ENCODE measurements at places on chromosomes 6 and 20.
A peak's percentile ranks its signal among the peaks of the same experiment; 100 is the strongest.

DNA sequence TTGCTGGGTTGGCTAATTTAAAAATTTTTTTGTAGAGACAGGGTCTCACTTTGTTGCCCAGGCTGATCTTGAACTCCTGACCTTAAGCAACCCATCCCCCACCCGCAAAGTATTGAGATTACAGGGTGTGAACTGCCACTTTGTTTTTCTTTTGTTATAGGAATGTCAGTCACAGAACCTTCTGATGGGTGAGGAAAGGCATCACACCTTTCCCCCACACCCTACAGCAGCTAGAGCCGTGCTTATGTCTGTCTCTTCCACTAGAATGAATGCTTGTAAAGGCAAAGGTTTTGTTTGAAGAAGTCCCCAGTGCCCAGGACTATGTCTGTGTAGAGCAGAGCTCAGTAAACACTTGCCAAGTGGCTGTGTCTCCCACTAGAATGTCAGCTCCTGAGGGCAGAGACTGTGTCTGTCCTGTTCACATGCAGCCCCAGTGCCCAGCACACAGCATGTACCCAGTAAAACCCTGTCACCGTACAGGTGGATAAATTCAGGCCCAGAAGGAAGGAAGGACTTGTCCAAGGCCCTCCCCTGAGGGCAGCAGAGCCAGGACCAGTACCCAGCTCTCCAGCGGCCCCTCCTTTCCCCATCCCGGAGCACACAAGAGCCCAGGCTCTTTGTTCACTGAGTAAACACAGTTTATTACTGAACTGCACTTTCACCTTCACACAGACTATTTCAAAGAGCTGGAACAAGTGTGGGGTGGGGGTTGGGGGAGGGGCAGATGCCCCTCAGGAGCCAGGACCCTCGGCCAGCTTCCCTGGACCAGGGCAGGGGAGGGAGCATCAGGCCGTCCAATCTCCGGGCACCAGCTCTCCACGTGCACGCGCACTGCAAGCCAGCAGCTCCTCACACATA is 26.4 kb downstream of the COX4I2 start:
- DNase-seq = peak; percentile 31

DNA sequence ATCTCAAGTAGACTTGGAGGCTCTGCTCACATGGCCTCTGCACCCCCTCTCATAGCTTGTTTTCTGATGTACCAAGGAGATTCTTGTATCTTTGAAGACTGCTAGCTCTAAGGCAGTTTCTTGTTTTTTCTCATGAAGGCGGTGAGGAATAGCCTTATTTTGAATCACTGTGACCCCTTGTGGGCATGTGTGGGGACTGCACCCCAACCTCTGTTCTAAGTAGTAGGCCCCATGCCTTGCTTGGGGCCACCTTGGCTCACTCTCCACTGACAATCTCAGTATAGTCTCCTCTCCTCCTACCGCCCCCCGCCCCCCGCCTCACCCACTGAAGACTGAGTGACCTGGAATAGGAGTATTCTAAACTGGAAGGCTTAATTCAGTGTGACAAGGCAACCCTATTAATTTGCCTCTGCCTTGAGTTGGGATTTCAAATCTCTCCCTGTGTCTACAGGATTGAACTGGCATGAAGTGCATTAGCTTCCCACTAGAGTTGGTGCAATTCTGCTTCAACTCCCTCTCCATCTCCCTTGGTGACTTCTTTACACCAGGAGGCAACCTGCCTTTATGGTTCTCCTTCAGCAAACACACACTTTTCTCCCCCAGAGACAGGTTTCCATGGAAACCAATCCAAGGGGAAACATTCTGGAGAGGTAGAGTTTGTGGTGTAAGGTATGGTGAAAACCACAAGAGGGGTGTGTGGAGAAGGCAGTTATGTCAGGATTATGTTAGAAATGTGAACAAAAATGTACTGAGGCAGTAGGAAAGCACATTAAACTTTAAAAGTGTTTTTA is 75.4 kb upstream of the ECI2 start:
- DNase-seq = no peak

DNA sequence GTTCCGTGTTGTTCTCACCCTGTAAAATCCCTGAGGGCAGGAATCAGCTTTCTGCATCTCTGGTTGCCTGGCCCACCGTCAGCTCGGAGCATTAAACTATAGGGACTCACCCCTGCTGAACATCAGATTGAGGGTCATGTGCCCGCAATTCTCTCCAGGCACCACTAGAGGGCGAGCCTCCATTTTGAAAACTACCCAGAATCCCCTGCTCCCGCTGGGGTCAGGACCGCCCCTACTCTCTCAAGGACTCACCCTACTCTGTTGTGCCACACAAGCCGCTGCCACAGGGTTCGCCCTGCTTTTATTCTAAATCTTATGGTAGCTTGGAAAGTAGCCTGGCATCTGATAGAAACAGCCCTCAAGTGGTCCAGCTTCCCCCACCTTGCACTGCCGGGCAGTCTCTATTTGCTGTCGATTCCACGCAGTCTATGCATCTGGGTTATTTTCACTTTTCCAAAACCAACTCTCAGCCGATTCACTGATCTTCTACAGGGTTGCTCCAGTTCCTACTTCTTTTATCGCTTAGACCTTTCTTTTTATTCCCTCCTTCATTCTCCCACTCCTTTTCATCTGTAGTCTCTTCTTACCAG is 244.1 kb upstream of the QKI start:
- no peak for DNase-seq

- no peak for DNase-seq
Measured at GRCh38 chr20:41819436-41819835, 201.3 kb upstream of the CHD6 start.

GRCh38 chr20:4519534-4519933 is 202.2 kb upstream of the PRND start:
- DNase-seq = no peak

- no peak for DNase-seq
Measured at GRCh38 chr20:43751167-43752050, 24.6 kb upstream of the GTSF1L start.

DNA sequence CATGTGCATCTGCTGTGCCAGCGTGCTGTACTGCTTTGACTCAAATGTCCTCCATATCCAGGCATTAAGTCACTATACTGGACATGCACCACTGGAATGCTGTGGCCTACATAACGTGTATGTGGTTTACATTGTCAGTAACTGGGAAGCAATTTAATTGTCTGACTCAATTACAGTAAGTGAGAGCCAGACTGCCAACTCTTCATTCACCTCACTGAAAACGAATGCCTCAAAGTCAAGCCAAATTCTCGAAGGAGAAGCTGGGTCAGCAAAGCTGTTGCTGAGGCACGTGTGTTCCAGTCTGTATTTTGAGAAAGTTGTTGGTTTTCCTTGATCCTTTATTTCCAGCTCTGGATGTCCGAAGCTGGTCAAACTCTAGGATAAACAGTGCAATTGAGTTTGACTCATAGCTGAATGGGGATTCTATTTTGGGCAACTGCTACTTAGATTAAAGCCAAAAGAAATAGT is 534.3 kb downstream of the COL12A1 start:
- DNase-seq = no peak

GRCh38 chr6:127111526-127111925 is 6.9 kb upstream of the RSPO3 start:
- DNase-seq = no peak

DNA sequence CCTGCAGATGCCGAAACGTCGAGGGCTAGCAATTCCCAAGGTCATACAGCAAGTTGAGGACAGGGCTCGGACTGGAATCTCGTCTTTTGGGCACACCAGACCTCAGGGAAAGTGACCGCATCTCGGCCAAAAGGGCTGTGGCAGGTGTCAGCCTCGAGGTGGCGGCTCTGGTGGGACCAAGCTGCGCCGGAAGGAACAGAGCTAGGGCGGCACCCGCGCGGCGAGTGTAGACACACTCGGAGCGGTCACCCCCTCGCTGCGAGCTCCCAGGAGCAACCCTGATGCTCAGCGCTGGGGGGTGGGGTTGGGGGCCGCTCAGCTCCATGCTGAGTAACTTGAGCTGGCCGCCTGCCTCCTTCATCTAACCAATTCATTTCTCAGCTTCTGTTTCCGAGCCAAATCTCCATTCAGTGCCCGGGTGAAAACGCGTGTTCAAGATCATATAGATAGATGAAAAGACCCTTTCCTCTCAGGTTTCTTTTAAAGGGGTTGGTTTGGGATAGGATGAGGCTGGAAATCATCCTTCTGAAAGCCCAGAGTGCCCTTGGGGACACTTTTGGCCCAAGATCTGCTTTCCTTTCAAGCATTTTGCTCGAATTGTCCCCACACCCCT is 2.2 kb upstream of the TUBB2B start:
- DNase-seq = no peak

DNA sequence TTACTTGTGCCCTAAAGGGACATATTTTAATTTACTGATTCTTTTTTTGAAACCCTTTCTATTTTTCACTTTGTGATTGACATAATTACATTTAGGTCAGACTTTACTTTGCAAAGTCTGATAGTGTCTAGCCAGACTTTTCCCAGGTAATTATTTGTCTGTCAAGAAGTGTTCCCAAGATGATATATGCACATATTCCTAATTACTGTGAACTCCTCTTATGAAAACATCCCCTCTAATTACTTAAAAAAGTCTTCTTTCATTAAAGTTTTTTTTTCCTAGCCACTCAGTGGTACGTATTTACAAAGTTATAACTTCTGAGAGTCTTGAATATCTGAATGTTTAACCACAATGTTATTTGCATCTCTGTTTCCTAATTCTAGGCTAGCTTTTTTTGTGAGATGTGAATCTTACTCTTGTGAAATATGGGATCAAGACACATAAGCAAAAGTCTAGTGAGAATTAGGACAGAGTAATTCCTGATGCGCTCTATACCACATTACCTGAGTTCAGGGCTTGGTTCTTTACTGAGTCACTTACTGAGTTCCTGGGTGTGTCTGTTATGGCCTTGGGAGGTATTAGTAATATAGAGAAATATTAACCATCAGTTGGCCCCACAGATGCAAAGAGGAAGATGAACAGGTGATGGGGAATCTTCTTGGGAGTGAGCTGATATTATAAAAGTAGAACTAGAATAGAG is 27.9 kb downstream of the FAM83B start:
- DNase-seq = no peak

DNA sequence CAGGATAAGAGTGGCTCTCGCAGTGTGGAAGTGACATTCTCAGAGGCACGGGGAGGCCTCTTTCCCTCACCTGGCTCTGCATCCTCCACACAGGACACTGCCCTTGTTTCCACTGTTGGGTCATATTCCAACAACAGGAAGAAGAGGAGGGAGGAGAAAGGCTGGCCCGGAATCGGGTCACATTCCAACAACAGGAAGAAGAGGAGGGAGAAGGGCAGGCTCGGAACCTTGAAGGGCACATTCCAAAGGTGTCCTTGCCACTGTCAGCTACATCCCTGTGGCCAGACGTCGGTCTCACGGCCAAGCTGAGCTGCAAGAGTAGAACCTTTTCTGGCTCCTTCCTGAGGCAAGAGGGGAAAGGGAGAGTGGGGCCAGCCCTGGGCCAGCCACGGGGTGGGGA is 25.4 kb downstream of the CHRNA4 start:
- no peak for DNase-seq

DNA sequence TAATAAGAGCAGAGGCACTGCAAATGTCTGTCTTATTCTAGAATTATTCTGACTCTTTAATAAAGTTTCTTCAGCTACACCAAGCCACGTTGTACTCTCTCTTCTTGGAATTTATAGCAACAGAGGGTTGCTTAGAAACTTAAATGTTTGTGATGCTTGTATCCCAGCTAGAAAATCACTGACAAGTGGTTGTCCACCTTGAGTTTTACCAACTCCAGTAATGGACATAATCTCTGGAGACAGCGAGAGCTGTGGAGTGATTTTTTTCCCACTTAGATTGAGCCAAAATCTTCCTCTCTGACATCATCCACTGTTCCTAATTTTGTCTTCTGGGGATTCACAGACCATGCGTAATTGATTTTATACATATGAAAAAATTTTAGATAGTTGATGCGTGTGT is 8.0 kb downstream of the ECT2L start:
- no peak for DNase-seq

- DNase-seq = no peak
Measured at GRCh38 chr20:1280195-1281102, 14.4 kb downstream of the SNPH start.

GRCh38 chr6:37221585-37222124 is 35.9 kb upstream of the TBC1D22B start:
- DNase-seq = no peak

DNA sequence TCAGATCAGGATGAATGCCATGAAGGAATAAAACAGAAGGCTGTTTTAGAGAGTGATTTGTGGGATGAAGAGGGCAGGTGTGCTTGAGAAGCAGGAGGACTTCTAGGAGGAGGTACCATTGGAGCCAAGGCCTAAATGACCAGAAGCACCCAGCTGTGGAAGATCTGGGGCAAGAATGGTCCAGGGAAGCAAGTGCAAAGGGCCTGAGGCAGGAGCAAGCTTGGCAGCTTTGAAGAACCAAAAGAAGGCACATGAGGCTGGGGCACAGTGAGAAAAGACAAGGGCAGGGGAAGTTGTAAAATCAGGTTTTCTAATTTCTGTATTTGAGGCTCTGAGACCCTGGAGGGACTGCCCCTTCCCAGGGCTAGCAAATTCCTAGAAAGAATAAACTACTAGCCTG is 9.8 kb downstream of the SLC13A3 start:
- DNase-seq = no peak

- no peak for DNase-seq
Measured at GRCh38 chr6:33985313-33985751, 160.6 kb downstream of the GRM4 start.

- no peak for DNase-seq
Measured at GRCh38 chr20:4234128-4234527, 218.8 kb upstream of the RNF24 start.

- DNase-seq = no peak
Measured at GRCh38 chr6:138503881-138504680, 4.8 kb upstream of the NHSL1 start.

DNA sequence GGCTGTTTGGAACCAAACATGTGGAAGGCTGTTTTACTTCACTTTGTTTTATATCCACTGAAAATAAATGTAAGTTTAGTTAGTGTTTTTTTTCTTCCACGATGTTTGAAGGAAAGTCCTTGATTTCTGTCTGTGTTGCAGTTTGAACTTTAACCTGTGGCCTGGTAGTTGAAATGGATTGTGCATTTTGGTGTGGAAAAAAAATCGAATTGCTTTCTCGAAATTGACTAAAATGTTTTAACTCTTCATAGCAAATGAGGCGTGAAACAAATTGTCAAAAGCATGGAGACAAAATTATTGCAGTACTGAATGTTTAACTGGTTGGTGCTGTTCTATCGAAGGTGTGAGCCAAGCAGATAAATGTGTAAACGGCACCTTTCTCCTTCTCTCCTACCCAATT is 24.5 kb downstream of the ARID1B start:
- no peak for DNase-seq

- no peak for DNase-seq
Measured at GRCh38 chr6:80329496-80329895, 223.0 kb downstream of the BCKDHB start.

GRCh38 chr6:157885211-157885788 is 62.3 kb downstream of the SNX9 start:
- DNase-seq = no peak

DNA sequence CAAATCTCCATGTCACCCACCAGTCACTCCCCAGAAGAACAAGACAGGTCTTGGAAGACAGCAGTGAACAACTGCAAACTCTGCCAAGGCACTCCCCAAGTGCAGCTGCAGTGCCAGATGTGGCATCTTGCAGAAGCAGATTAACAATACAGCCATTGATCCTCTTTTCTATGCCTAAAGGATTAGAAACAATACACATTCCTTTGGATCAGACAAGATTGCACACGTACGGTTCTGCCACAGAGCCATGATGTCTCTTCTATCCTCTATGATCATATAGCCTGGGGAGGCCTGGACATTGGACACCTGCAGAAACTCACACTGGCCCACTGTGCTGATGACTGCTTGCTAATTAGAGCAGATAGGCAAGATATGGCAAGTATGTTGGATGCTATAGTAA is 155.9 kb downstream of the MYLK4 start:
- no peak for DNase-seq
